ENCODE measurements at places on chromosomes 7 and 10.

GRCh38 chr7:100080907-100081534, 502 bp downstream of the ZNF3 start:
- DNase-seq = no peak

GRCh38 chr10:129775681-129776080, 188.4 kb downstream of the EBF3 start:
- DNase-seq = no peak

- no peak for DNase-seq
These were observed 24.6 kb downstream of the VSIR start for GRCh38 chr10:71748671-71749191.

DNA sequence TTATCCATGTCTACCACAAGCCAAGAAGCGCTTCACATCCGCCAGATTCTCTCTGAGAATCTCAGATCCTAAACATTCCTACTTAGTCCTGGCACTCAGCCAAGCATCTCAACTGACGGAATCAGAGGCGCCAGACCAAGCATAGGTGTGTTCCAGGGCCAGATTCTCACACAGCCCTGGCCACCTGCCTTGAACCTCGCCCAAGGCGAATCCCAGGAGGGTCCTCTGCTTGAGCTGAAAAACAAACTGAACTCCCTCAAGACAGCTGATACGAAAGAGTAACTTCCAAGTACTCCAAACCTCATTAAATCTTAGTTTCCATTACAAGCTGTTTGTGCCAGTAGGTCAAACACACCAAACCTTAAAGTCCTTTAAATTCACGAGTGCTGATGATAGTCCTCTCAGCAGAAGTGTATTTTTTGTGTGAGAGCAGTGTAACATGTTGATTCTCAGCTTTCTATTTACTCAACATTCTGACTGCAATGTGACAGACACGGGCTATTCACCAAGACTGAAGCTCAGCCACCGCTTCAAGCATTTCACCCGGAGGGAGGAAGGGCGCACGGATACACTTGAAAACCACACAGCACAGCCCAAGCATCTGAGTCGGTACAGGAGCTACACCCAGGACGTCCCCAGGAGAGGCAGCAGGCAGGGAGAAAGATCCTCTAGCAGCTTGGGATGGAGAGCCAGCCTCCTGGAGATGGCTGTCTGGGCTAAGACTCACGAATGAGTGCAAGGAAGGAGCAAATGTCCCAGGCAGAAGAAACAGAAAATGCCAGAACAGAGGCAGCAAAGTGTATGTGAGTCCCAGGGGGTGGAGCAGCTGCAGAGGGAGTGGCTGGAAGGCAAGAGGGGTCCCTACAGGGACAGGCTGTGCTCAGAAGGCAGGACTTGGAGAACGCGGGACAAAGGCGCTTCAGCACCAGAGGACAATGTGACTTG, 6.0 kb downstream of the PARD3 start:
- no peak for DNase-seq

DNA sequence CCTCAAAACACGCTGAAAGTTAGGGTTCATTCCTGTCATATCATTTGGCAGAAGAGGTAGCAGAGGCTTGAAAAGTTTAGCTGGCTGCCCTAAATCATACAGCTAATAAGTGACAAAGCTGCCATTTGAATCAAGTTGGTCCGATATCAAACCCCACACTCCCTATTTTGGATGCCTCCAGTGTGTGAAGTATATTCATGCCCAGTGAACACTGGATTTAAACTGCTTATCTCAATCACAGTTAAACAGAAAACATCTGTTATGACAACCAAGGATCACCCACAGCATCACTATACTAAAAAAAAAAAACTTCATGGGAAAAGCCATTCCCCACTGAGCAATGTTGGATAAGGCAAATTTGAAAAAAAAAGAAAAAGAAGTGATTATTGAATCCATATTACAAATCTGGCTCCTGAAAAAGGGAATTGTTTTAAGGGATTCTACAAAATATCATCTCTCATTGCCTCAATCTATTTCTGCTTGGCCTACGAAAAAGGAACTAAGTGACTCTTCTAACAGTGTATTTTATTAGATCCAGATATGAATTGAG, 48.3 kb downstream of the ABCB1 start:
- DNase-seq = no peak

GRCh38 chr7:15215616-15216015, 313.1 kb upstream of the DGKB start:
- DNase-seq = no peak

- DNase-seq = peak; percentile 59
These were observed 9.2 kb downstream of the BNIP3 start for GRCh38 chr10:131972474-131973071.

- DNase-seq = no peak
These were observed 32.9 kb upstream of the LYZL1 start for GRCh38 chr10:29256019-29256418.

DNA sequence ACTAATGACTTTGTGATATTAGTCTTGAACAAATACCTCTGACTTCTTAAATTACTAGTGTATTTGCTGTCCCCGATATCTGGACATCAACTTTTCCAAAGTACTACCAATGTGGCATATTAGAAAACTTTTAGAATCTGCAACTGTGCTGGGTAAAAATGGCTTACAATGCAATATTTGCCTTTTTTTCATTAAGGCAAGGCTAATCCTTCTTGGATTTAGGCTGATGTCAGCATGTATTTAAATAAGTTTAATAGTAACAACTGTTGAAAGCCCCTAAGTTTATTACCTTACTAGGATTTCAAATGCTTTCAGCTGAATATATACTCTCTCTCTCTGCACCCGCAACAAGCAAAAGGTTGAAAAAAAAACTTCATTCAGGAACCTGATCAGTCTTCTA, 1232.3 kb downstream of the REEP3 start:
- no peak for DNase-seq

GRCh38 chr10:32909456-32909855, 48.6 kb downstream of the ITGB1 start:
- no peak for DNase-seq

DNA sequence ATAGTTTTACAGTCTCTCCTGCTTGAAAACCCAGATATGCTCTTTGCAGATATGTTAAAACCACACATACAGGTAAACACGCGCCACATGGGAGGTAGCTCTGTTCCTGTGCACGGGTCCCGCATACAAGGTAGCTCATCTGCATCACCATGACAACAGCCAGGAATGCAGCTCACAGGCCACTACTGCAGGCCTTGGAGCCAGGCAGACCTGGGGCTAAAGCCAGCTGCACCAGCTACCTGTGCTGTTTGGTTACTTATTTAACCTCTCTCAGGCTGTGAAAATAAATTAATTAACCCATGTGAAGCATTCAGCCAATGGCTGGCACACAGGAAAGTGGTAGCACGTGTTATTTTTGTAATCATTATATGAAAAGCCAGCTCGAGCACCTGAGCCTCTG, 428.3 kb downstream of the TNS3 start:
- no peak for DNase-seq

- no peak for DNase-seq
These were observed 751 bp downstream of the PAX2 start for GRCh38 chr10:100745882-100746783.

DNA sequence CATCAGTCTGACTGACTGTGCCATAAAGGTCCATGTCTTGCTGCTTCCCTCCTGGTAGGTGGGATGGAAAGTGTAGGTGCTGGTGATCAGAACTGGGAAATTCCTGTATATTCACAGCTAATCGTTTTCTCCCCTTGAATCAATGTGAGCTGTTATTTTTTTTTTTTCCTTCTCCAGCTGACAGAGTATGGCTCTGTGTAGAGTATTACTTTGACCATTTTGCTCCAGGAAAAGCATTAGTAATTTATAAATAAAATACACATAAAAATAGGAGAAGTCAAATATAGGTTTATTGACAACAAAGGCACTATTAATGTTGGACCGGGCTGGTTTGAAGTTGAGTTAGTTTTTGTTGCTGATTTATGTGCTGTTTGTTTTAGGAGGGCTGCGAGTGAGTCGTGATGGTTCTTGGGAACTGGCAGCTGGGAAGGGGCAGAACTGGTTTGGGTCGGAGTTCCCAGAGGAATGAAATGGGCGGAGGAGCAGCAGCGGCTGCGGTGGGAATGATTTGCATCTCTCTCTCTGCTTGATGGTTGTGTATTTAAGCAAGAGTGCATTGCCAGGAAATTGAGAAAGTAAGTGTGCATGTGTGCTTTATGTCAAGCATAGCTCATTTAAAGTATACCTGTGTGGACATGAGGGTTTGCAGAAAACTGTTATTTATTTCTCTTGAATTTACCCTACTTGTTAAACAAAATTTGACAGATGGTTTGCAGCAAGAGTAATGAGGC, 80.9 kb downstream of the LRMDA start:
- no peak for DNase-seq

- DNase-seq = no peak
These were observed 87.8 kb downstream of the PRR15 start for GRCh38 chr7:29651477-29651876.

DNA sequence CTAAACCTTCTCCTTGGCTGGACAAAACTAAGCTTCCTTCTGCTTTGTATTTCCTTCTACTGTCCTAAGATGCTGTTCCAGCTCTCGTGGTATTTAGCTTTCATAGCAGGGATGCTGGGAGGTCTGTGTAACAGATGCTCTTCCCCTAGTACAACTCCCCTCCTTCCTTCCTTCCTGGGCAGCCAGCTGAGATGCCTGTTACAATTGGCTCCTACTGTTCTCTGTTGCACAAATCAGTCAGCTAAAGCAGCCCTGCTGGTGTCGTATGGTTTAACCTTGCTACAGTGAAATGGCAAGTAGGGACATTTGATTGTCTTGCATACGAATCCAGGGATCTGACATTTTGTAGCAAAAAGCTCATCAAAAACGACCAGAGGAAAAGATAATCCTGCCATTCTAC, 143.8 kb downstream of the ARHGAP21 start:
- no peak for DNase-seq

All from fibroblast of pulmonary artery (primary cell).